AG08395 (cell line): ENCODE measurements at places on chromosomes 12 and 14.
A peak's percentile ranks its signal among the peaks of the same experiment; 100 is the strongest.

DNA sequence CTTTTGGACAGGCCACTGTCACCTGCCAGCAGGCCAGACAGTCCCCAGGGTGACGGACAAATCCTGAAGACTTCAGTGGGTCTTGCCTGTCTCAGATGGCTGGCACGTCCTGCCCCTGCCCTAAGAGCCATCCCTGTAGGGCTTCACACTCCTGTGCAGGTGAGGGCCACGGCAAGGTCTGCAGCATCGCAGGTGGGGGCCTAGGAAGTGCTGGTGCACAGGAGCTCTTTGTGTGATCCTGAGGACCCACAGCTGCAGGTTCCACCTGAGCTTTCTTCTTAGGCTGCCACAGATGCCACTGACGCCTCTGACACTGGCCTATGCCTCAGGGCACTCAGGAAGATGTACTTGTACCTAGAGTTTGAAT lies 108.5 kb upstream of the FKBP4 start:
- DNase-seq, result no peak

GRCh38 chr14:78073028-78073427 lies 97.1 kb upstream of the NRXN3 start:
- DNase-seq, result no peak

DNA sequence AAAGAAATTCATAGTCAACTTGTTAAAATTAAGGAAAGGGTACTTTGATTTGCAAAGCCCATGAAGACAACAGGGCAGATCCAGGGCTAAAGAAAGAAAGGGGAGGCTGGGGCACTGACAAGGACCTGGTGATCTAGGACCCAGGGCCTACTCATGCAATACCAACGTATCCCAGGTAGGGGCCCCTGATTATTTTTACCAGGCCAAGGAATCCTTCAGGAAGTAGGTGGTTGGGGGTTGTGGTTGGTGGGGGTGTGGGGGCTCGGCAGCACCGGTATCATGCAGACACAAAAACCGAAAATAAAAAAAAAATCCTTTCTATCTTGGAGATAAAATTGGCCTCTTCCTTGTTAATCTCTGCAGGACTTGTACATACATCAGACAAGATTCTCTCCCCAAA lies 47.5 kb downstream of the GSC start:
- DNase-seq, result no peak

DNA sequence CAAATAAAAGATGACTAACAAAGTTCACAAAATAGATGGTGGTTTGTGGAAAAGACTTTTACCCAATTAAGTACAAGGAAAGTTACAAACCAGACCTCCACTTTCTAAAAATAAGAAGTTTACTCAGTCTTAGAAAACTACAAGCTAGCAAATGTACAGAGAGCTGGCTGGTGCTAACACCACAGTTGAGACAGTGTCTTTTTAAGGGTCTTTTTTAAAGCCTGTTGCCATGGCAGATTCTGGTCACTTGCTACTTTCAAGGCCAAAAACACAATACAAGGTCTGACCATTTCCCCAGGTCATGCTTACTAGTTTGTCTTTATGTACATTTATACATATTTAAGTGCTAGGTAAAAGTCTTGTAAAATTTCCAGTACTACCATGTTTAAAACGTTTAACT lies 2.4 kb downstream of the BTG1 start:
- DNase-seq, result no peak

DNA sequence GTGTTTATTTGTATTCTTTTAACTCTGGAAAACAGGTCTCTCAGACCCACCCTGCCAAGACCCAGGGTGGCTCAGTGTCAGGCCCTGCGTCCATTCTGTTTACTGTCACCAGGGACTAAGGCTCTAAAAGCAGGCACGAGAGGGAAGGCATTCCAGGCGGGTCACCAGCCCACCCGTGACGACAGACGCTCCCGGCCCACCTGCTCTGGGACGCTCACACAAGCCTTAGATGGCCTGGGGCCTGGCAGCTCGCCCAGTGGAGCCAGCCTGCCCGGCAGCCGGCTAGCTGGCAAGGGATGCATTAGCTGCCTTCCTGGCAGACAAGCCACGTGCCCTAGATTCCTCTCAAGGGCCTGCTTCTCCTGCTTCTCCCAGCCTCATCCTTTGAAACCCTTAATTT lies 9.2 kb upstream of the NUAK1 start:
- no peak for DNase-seq

- DNase-seq, result no peak
Observed at GRCh38 chr14:73232984-73233383, 4.3 kb upstream of the PAPLN start.

DNA sequence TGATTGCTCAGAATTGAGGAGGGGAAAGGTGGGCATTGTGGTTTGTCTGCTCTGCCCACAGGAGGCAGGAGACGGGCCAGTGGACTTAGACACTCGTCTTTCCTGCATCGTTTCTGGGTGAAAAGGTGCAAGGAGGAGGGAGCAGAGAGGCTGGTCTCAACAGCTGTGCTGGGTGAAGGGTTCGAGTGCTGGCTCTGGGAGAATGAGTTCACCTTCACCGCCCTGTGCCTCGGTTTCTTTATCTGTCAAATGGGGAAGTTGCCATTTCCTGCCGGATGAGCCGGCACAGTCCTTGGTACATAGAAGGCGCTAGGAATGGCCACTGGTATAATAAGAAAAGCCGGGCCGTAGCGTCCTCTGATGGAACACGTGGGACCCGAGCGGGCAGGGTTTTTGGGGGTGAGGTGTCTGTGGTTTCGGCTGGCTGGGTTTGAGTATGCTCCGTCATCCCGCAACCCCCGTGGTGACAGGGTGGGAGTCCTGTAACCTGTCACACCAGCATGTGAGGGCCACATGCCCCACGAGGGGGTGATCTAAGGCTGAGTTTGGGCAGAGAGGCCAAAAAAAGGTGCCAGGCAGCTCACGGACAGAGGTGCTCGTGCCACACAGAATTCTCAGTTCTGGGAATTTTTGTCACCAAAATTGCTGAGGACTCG lies 7.3 kb downstream of the BCL7A start:
- no peak for DNase-seq

DNA sequence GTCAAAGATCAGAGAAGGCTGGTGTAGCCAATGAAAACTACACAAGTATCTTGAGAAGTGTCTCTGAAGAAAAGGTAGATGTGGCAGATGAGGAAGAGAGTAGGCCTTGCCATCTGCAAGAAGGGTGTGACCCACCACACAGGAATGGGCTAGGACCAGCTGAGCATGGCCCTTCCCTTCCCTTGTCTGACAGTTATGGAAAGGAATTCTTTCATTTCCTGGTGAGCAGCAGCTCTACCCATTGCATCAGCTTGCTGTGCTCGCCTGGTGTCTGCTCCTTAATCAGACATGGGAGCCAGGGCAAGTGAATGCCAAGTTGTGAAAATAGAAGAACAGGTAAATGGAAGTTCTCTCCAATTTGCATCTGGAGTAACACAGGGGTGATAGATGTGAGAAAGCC lies 145.2 kb upstream of the KRR1 start:
- DNase-seq, result peak; percentile 78

- DNase-seq, result peak; percentile 62
Observed at GRCh38 chr12:56271031-56271430, 4.3 kb downstream of the COQ10A start.

GRCh38 chr12:6771091-6771495 lies 1.2 kb upstream of the LAG3 start:
- DNase-seq, result no peak

DNA sequence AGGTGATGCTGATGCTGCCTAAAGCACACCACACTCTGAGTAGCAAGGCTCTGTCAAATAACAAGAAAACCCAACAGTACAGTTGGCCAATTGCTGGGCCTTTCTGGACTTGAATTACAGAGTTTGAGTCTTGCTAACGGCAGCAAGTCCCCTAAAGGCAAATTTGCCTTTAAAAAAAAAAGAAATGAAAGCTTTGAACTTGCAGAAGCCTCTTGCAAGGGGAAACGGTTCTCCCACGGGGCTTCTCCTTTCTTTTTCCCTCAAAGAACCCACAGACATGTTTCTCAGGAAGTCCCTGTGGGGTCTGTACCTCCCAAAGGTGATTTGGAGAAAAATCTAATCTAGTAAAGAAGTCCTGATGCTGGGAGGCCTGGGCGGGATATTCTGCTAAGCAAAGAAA lies 191.3 kb upstream of the MYL2 start:
- DNase-seq, result no peak

DNA sequence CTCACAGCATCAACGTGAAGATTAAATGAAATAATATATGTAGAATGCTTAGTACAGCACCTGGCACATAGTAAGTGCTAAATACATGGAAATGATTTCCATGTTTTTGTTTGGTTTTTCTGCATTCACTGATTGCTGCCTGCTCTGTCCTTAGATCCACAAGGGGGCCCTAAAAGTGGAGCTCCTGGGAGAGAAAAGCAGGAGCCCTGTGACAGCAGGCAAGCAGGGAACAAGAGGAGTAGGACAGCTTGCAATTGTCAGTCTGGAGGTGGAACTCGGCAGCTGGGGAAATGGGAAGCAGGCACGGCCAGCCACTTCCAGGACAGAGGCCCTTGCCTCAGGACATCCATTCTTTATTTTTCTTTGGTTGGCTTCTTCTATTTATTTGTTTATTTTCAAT lies 292.9 kb downstream of the BMP4 start:
- peak; percentile 14 for DNase-seq

DNA sequence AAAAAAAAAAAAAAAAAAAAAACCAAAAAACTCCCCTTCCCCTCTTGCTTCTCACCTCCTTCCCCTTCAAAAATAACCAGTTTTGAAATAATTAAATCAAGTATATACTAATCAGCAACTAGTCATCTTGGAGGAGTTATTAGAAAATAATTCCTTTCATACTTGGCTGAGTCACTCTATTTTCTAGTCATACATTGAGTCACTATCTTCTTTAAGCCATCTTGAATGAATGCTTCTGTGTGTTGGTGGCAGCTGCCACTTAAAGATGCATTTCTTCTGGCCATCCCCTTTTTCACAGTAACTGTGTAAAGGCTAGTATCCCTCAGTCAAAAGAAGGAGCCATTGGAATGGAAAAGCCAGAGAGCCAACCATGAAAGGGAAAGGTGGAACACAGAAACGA lies 84.2 kb upstream of the TMEM263 start:
- DNase-seq, result peak; percentile 44

DNA sequence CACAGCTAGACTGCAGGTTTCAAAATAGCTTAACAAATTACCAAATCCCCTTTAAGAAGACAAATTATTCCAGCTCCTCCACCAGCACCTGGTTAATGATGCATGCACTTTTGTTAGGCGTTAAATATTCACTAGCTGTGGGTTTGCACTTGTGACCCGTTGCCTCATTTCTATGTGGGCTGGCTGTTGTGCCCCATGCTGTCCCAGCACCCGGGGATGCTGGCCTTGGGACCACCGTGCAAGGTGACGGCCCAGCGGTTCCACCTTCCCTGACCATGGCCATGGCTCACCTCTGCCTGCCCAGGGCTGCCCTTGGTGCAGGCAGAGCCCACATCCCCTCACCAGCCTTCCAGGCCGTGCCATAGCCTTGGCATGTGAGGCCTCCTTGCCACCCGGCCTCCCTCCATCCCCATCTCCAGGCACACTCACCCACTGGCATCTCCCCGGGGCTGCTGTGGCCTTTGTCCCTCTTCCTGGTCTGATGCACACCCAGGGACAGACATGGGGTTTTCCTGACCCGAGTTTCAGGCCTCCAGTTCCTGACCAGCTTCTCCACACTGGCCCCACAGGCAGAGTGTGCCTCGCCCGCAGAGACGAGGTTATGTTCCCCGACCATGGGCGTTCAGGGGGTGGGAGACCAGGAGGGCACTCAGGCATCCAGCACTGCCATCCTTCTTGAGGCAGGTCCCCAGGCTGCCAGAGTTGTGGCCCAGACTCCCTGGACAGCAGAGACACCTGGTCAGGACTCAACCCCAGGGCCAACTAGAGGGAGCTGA lies 20.3 kb upstream of the C14orf180 start:
- no peak for DNase-seq

- DNase-seq, result no peak
Observed at GRCh38 chr12:118827047-118827446, 154.3 kb upstream of the SRRM4 start.

DNA sequence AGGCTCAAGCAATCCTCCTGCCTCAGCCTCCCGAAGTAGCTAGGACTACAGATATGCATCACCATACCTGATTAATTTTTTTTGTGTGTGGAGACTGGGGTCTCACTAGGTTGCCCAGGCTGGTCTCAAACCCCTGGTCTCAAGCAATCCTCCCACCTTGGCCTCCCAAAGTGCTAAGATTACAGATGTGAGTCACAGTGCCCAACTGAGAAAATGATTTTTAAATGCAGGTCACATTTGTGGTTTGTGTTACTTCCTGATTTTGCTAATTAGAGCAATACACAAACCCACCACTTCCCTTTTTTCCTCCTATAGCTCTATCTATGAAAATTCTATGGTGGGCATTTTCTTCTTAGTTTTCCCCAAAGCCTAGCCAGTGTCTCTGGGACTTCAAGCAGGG lies 45.5 kb upstream of the TMEM263 start:
- DNase-seq, result no peak

DNA sequence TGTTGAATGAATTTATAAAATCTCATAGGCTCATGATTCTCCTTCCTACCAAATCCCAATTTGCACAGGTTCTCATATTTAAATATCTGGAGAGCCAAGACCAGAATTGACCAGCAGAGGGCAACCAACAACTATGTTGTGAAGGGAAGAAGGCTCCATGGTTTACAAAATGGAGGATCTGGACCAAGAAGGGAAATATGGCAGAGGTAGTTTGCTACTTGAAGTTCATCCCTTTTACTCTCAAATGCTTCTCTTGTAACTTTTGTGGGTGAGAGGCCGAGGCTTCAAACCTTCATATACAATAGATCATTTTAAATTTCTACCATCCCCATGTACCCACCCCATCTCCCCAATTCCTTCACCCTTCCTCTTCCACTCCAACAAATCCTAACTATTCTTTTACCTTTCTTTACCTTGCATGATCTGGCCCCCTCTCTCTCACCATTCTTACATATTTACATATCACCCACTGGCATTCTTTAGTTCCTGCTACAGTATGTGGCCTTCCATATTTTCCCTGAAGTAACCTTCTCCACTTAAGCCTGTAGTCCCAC lies 3.8 kb upstream of the SMARCC2 start:
- peak; percentile 66 for DNase-seq

DNA sequence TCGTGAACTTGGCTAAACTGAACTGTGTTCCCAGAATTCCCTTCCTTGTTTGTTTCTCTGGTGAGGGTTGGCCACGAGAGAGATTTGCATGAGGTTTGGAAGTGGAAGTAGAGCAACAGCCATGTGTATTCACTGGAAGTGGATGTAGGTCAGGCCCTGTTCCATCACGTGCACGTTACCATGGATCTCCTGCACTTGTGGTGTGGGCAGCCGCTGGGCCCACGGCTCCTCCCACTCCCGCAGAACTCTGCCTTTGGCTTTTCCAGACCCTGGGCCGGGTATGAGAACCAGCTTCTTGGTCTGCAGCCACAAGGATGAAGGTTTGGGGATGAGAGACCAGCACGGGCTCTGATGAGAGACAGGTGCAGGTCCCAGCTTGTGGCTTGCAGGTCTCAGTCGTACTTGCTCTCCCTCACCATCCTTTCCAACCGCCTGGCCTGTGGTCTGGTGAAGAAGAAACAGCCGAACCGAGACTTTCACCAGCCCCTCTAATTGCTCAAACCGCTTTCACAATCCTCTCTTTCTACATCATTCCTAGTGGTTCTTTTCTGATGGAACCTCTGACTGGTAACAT lies 94.9 kb downstream of the DUSP16 start:
- no peak for DNase-seq

- DNase-seq, result no peak
Observed at GRCh38 chr12:59724011-59724695, 128.3 kb downstream of the SLC16A7 start.

- no peak for DNase-seq
Observed at GRCh38 chr14:98770151-98770550, 501.8 kb downstream of the BCL11B start.
